DMS53 (cell line): ENCODE measurements at places on chromosomes 2 and 18.
A peak's percentile ranks its signal among the peaks of the same experiment; 100 is the strongest.

- peak; percentile 80 for DNase-seq
Measured at GRCh38 chr2:26745609-26746327, 18.3 kb upstream of the SLC35F6 start.

- DNase-seq, result no peak
Measured at GRCh38 chr2:137981112-137981656, 16.9 kb downstream of the HNMT start.

GRCh38 chr2:122864728-122865127, 1109.3 kb downstream of the TSN start:
- DNase-seq, result peak; percentile 4

DNA sequence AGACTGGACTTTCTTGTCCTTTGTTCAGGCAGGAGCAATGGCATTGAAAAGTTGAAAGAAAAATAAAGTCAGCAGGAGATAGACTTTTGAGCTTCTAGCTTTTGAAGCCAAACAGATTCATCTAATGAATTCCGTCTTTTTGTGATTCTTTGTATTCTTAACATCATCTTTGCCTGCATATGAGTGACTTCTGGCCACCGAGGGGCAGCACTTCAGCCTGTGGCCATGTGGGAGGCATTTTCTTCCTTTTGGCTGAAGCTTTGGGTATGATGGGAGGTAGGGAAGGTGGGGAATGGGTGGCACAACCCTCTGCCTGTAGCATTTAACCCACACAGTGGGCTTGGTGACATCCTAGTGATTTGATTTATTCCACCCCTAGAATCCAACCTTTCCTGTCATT, 220.6 kb downstream of the SETBP1 start:
- peak; percentile 35 for DNase-seq

DNA sequence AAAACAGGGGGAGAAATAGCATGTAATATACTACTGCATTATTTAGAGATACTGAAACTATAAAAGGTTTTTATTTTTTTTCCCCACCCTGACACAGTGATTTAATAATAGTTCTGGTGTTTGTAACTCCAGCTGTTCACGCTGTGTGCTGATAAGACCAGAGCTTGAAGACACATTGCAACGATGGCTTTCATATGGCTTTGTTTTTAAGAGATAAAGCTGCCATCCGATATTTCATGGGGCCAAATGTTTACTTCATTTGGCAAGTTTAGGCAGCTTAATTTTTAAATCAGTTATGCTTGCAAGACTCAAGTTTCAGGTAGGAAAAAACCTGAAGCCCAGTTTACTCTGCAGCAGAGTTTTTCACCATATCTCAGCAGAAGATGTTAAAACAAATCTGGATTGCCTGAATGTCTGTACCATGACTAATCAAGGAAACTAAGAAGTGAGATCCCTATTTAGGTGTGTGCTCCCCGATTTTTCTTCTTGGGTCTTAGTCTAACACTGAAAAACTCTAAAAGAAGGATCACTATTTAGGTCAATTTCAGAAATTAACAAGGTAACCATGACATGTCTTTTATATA, 508.6 kb downstream of the PARD3B start:
- DNase-seq, result no peak

DNA sequence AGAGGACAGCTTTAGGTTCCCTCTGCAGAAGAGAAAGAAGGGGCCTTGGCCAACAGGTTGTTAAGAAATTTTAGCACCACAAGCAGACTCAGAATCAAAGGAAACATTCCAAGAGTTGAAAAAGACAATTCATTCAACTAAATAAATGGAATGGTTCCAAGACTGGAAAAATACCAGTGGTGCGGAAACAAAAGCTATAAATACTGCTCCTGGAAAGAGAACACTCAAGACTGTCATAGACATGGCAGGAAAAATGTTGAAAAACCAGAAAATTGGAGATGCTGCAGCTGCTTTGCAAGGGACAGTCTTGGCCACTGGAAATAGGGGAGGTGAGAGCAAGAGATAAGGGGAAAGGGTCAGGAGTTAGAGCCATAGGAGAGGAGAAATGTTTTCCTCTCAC, 312.7 kb upstream of the CYRIA start:
- DNase-seq, result no peak

DNA sequence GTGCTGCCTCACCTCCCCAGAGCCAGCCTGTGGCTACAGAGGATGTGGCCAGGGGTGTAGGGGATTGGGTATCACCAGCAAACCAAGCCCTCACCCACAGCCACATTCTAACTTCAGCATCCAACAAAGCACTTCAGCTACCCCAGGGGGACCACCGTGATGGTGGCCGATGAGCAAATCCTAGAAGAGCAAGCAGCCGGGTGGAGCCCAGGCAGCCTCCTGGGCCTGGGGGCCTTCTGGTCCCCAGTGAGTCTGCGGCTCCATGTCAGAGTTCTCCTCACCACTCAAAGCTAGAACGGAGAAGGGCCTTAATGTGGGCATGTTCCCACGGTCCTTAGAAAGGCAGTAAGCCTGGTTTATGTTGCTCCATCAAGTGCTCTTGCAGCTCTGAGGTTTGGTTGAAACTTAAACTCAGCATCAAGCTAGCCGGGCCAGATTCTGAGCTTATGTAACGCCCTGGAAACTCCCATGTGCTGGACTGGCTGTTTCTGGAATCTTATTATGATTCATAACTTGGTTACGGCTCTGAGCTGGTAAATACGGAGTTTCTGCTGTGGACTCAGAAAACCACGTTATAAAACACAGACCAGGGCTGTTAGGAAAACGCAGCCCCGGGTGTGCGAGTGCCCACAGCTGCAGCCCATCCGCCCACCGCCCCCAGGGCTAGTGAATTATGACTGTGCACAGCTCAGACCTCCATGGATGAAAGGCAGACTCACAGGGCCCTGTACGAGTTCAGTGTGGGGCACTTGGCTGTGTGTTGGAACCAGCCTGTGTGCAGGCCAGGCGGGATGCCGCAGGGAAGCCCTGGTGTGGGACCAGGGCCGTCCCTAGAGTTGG, 99.8 kb downstream of the SEPTIN10 start:
- DNase-seq, result peak; percentile 56

- no peak for DNase-seq
Measured at GRCh38 chr18:38587571-38587970, 1022.0 kb upstream of the CELF4 start.

DNA sequence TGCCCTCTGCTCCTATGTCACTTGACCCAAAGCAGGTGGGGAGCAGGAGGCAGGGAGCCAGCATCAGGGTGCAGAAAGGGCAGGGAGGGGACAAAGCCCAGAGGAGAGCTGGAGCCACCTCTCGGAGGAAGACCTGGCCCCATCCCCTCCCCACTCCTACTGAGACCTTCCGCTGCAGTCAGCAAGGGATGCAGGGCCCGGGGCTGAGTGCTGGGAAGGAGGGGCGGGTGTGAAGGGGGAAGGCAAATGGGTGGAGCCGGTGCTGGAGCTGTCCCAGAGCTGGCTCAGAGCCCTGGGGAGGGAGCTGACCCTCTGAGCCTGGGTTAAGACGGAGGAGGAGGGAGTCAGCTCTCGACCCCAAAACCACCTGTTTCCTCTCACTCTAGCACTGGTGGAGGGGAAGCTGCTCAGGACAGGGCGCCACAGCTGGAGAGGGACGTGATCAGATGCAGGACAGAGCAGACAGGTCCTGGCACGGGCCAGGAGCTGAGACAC, 33.8 kb downstream of the HS1BP3 start:
- peak; percentile 7 for DNase-seq

DNA sequence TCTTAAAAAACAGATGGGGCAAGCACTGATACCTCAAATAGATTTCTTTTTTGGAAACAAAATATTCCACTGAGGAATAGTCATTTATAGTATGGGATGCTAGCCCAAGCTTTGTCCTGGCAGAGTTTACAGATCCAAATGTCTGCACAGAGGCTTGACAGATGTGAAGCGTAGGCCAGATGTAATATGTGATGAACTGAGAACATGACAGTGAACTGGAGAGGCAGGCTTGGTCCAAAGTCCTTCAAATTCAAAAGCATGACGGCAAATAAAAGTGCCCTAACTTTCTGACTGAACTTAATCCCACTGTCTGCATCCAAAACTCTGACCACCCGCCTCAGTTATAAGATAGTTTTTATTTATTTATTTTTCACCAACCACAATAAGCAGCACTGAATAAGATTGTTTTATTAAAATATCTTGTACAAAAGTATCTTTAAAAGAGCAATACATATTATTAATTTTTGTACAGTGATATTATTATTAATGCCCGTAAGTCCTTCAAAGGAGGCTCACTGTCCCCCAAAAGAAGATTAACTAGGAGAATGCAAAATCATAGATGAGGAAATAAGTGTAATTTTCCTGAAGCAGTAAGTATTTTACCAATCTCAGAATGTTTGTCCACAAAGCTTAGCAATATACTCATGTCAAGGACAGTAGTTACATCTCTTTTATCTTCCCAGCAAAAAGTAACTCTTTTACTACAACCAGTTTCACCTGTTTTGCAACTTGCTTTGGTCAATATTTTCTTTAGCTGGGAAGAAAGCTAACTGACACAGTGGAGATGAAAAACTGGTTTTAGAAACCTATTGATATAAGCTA, 10.7 kb upstream of the SPOPL start:
- peak; percentile 78 for DNase-seq

DNA sequence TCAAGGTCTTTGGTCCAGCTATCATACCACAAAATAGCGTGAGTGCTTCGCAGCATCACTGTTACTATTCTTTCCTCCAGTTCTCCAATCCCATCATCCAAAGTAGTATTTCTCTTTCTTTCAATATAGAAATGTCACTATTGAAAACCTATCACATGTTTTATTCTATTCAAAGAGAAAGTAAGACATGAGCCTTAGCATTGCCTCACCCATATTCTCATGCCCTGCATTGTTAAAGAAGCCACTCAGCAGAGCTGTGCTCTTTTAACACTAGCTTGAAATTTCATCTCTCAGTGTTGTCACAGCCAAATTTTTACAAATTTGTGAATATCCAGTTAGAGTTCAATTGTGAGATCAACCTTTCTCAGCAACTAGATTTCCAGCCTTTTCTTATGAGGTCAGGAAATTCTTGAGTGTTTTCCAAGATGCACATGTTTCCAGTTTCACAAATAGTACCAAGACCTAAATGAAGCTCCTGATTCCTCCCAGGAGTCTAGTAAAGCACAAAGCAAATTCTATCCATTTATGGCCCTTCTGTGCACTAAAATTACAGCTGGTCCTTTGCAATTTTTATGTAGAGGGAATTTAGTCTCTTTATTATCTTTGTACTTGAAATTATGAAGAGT, 343.7 kb downstream of the SPAG16 start:
- no peak for DNase-seq

DNA sequence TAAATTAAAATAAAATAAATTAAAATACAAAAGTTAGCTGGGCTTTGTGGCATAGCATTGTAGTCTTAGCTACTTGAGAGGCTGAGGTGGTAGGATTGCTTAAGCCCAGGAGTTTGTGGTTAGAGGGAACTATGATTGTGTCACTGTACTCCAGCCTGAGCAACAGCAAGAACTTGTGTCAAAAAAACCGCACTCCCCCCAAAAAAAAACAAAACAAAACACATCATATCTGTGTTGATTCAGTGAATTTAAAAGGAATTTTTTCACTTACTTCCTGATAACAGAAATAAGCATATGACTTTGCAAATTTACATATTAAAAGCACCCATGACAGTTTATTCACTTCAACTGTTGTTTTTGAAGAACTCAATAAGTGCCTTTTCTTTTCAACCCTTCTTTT, 68.1 kb upstream of the PELI1 start:
- DNase-seq, result peak; percentile 40

- DNase-seq, result no peak
Measured at GRCh38 chr2:191686066-191686465, 8.1 kb downstream of the NABP1 start.

GRCh38 chr18:67282796-67283195, 233.7 kb downstream of the DSEL start:
- no peak for DNase-seq

DNA sequence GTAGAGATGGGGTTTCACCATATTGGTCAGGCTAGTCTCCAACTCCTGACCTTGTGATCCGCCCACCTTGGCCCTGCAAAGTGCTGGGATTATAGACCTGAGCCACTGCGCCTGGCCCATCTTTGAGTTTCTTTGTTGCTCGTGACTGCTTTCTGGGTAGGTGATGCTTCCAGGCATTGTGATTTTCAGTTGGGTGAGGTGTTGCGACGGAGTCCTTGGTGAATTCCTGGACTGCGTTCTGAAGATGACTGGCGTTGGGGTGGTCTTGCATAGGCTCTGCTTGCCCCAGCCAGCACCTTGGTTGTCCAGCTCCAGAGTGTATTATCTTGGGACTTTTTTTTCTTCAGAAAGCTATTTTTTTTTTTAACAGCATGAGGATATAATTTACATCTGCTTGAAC, 103.4 kb downstream of the DCDC2C start:
- no peak for DNase-seq

- DNase-seq, result peak; percentile 96
Measured at GRCh38 chr2:197273485-197273884, 37.1 kb downstream of the ANKRD44 start.

DNA sequence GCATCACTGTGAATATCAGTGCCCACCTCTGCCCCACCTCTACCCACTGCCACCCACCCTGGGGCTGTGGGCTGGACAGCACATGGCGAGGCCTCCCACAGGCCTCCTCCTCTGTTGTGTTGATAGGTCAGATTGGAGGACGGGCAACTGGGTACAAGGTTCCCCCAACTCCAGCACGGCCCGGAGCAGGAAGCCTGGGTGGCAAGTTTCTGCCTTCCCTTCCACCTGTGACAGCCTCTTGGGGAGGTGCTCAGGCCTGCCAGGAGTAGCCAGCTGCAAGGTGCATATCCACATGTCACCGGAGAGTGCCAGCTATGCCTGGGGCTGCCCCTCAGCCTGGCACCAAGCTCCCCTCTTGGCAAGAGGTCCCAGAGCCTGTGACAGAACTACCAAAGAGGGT, 6.9 kb upstream of the ECEL1 start:
- no peak for DNase-seq

DNA sequence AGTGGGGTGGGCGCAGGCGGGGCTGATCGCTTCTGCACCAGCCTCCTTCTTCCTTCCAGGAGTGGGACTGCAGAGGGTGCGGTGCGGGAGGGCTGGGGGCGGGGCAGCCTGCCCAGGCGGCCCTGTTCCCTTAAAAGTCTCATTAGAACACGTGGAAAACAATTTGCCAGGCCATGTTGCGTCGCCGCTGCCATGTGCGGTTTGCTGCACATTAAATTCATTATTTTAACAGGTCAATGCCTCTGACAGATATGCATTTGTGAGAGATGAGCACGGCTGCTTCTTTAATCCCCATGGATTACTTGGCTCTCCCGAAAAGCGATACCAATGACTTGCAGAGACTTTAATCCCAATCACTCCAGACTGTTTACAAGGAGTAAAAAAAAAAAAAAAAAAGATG, 139.0 kb downstream of the CELF4 start:
- no peak for DNase-seq

GRCh38 chr2:64750001-64750816, 96.5 kb upstream of the SERTAD2 start:
- DNase-seq, result peak; percentile 67

GRCh38 chr18:67194886-67195285, 321.6 kb downstream of the DSEL start:
- DNase-seq, result peak; percentile 30

- no peak for DNase-seq
Measured at GRCh38 chr2:239204136-239204875, 196.5 kb downstream of the HDAC4 start.

- DNase-seq, result no peak
Measured at GRCh38 chr2:108869542-108869941, 83.0 kb downstream of the CCDC138 start.
